ENCODE measurements at places on chromosomes 3 and 15.

DNA sequence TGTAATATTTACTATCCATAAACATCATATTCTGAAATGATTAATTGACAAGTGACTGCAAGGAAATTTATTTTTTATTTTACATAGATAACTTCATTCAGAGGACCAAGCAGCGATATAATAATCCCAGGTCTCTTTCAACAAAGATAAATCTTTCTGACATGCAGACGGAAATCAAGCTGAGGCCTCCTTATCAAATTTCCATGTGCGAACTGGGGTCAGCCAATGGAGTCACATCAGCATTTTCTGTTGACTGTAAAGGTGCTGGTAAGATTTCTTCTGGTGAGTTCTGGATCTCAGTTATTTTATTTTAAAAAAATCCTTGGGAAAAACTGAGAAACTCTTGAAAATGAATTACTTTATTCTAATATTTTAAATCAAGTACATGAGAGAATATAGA, 23.3 kb downstream of the SEC22A start:
- DNase-seq, result no peak

GRCh38 chr15:75361989-75362641, 6.3 kb downstream of the MAN2C1 start:
- DNase-seq, result no peak

GRCh38 chr3:70885636-70886035, 573.2 kb upstream of the MDFIC2 start:
- DNase-seq, result no peak

DNA sequence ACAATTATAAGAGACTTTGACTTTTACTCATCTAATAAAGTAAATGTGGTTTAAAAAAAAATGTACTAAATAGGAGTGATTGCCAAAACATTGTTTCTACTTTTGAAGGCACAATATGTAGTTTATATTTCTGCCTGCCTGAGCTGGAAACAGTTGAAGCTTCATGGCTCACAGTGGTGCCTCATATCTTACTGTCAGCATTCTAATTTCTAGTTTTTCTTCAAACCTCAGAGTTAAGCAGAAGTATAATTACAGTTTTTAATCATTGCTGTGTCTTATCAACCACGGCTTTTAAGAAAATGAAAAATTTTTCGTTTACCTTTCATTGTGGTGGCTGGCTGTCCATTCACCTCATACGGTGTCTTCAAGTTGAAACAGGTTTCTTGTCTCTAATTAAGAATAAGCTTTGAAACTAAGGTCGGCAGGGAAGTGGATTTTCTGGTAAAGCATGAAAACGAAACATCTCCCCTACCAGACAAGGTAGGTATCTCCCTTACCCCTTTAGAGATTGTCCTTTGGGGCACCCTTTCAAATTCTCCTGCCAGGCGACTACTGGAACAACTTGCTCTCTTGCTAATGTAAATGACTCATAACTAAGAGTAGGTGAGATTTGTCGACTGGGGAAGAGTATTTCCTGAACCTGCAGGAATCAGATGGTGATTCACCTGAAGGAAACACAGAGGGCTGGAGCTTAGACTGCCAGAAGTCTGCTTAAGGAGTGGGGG, at the start of gene GPR87:
Gene GPR87, minus strand, starts transcription at position 554 of the 725 bp plus-strand sequence. CDS start 16,720 bp downstream, outside the sequence.
- no peak for DNase-seq
